ENCODE measurements at places on chromosomes 4 and X.

DNA sequence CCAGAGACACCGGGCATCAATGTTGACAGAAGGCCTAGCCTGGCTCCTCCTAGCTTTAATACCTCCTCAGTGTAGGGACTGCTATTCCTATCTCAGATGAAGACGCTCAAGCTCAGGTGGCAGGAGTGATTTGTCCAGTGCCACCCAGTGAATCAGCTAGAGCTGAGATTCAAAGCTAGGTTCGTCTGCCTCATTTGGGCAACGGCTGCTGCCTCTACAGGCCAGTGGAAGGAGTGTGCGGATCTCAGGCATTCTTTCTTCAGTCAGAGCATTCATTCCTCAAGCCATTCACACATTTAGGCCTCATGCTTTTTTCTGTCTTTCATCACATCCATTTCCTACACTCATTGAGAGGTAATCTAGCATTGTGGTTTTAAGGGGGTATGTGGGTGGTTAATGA lies 7.3 kb downstream of the TSR2 start:
- DNase-seq = no peak

GRCh38 chr4:113060853-113061252 lies 11.4 kb downstream of the ANK2 start:
- DNase-seq = no peak

- no peak for DNase-seq
Measured at GRCh38 chr4:113181289-113182007, 132.0 kb downstream of the ANK2 start.

GRCh38 chr4:10535912-10536311 lies 78.7 kb upstream of the ZNF518B start:
- DNase-seq = no peak

DNA sequence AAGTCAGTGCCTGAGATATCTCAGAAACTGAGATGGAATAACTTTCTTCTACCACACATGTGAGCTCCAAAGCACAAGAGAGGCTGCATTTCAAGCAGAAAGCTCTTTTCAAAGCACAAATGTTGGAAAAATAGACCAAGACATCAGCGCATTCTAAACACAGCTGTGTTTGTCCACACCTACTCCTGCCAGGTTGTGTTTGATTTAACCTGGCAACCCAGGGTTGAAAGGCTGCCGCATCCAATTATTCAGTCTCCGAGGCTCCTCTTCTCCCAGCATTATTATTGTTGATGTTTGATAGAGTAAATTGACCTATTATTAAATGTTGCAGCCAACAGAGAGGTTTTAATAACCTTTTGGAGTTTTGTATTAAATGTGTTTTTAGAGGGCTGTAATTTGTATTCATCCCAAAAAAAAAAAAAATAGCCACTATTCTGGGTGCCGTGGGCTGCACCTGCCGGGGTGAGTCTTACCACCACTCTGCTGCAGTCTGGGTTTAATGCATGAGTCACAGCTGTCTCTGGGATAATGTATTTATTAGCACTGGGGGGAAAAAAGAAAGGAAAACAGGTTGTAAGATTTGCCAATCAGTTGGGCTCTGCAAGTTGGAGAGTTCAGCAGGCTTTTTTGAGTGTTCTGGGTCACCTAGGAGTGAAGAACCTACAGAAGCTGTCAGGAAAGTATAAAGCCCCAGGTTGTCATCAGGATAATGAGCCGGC lies 105.2 kb upstream of the NOCT start:
- DNase-seq = no peak

- DNase-seq = no peak
Measured at GRCh38 chrX:123830309-123830708, 29.5 kb upstream of the XIAP start.

DNA sequence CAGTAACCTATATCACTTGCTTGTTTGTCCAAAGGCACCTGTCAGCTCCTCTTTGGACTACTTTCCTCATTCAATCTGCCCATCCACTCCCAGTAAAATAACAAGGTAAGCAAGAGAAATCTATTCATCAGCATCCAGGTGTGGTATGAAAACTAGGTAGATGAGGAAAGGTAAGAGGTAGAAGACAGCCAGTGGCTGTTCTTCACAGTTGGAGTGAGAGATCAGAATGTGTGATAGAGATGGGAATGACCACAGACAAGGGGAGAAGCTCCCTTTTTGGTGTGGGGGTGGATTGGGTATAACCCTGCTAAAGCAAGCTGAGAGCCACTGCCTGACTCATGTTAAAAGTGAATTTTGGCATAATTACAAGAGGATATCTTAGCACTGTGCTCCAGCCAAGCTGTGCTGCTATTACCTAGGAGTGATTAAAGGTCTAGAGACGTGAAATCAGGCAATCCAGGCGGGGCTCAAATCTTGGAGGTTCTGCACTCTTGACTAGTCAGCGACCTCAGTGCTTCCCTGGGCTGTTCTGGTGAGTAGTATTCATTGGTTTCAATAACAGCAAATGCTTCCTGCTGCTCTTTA lies 28.1 kb upstream of the RASL11B start:
- no peak for DNase-seq

DNA sequence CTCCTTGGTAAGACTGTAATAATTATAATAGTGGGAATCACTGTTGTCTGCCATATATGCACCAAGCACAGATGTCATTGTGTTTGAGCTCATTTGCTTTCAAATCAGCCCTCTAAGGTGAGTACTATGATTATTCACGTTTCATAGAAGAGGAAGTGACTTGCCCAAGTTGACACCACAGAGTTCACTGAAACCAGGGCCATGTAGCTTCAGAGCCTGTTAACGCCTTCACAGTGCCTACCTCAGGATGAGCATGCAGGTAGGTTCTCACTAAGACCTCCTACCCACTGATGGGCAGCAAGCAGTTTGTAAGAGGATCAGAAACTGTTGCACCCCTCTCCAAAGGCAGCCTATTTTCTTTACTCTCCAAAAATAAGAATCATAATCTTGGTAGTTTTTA lies 27.4 kb downstream of the TMPRSS11A start:
- DNase-seq = no peak

GRCh38 chr4:32423267-32423666 lies 1703.1 kb downstream of the PCDH7 start:
- no peak for DNase-seq

GRCh38 chrX:136768469-136769084 lies 12.2 kb downstream of the ARHGEF6 start:
- no peak for DNase-seq

DNA sequence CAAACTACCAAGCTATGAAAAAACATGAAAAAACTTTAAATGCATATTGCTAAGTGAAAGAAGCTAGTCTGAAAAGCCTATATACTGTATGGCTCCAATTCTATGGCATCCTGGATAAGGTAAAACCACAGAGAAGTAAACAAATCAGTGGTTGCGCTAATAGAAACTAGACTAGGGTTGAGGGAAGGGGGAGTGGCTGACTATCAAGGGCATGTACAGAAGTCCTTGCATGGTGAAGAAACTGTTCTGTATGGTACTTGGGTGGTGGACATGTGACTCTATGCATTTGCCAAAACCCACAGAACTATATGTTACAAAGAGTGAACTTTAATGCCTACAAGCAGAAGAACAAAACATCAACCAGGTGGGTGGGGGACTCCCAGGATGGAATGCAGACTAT lies 96.8 kb downstream of the MTMR1 start:
- no peak for DNase-seq

DNA sequence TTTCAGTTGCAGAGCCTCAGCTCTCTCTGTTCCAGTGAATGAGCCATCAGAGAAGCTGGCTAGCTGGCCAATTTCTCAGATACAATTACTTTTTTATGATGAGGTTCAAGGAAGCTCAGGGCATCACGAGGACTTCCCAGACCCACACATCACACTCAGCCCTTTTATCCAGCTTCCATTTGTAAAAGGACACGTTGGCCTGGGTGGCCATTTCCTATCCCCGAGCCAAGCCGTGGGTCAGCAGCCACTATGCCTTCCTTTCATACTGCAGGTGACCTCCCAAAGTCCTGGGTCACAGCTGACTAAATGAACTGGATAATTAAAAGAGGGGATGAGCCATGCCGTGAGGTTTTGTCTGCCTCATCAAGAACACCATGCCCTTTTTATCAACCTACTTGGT lies 236.9 kb upstream of the PPARGC1A start:
- no peak for DNase-seq

GRCh38 chr4:73221734-73222133 lies 36.9 kb downstream of the ANKRD17 start:
- DNase-seq = no peak

- no peak for DNase-seq
Measured at GRCh38 chr4:136873555-136873954, 658.7 kb downstream of the PCDH18 start.

DNA sequence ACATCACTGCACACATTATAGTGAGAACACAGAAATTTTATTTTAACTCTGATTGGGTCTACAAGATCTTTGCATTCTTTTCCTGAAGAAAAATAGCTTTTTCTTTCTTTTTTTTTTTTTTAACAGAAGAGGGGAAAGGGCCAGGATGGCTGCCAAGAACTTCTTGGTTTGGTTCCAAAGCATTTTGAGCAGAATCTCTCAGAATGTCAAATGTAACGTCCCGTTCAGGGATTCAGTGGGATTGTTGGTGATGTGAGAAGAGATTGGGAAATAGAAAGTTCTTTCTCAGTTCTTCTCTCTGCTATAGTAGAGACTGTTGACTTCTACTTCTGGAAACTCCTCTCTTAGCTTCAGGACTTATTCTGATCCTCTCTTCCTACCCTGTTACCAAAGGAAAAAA lies 70.9 kb upstream of the CBR4 start:
- DNase-seq = no peak

DNA sequence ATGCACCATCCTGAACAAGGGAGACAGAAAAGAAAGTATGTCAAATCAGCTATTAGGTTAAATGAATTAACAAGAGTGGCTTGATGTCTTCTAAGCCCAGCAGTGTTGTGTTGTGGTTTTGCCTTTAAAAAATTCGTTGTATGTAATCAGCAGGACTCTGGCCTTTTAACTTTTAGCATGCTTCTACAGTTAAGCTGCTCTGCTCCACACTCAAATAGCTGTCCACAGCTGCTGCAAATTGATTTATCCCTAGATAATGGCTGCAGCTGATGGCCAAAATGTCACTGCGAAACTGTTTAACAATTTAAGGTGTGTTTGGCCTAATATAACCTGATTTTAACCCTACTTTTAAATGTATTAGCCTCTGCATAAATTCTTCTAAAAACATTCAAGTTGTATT lies 85.8 kb downstream of the CXXC4 start:
- no peak for DNase-seq

DNA sequence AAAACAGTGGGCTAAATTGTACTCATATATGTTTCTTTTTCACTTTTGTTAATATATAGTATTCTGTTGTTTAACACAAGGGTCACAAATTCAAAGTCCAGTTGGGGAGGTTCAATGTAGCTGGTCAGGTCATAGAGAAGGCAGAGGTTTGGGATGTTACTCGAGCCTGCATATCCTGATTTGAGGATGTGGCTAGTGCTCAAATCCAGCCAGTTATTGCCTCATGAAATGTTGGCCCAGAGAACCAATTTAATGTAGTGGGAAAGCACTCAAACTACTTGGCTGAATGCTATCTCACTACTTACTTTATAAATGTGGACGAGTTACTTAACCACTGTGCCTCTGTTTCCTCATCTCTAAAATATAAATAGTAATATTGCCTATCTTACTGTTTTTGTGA lies 12.5 kb downstream of the USO1 start:
- DNase-seq = no peak

DNA sequence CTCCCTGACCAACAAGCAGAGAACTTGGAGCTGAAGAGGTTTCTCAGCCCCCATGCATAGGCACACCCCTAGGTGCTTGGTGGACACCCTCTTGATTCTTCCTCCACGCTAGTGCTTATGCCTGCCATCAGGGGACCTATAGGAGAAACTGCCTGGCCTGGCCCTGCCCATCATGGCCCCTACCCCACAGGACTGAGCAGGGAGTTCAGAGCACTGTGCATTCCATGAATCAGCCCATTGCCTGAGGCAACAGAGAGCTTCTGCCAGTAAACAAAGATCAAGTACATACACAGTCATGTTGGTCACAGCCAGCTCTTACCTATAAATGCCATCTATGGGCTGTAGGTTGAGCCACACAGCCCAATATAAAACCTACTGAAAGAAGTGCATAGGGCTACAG lies 99.1 kb upstream of the EDNRA start:
- DNase-seq = no peak

DNA sequence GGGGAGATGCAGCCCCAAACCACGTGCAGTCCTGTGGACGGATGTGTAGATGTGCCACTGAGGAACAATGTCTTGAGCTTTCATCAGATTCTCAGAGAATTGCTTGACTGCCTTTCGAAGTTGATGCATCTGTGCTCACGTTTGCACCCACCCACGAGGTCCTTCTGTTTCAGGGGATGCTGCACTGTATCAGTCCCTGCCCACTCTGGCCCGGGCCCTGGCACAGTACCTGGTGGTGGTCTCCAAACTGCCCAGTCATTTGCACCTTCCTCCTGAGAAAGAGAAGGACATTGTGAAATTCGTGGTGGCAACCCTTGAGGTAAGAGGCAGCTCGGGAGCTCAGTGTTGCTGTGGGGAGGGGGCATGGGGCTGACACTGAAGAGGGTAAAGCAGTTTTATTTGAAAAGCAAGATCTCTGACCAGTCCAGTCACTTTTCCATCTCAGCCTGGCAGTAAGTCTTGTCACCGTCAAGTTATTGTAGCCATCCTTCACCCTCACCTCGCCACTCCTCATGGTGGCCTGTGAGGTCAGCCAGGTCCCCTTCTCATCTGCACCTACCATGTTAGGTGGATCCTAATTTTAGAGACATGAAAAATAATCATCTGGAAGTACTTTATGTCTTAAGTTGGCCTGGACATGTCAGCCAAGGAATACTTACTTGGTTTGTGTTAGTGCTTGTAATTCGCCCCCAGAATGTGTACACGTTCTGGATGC lies 36.4 kb upstream of the MSANTD1 start:
- no peak for DNase-seq

DNA sequence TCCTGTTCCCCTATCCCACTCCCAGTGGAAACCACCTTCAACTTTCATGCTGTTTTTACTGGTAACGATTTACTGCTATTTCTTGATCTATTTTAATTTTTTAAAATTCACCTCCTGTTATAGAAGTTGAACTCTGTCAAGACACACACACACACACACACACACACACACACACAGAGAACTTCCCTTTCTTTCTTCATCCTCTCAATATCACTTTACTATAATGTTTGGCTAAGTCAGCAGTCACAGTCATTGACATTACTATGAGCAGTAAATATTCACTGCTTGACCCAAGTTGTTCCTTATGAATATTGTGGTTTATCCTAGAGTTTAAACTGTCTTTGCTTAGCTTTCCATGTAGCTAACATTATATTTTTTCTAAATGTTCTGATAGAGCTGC lies 24.0 kb upstream of the SGMS2 start:
- no peak for DNase-seq

DNA sequence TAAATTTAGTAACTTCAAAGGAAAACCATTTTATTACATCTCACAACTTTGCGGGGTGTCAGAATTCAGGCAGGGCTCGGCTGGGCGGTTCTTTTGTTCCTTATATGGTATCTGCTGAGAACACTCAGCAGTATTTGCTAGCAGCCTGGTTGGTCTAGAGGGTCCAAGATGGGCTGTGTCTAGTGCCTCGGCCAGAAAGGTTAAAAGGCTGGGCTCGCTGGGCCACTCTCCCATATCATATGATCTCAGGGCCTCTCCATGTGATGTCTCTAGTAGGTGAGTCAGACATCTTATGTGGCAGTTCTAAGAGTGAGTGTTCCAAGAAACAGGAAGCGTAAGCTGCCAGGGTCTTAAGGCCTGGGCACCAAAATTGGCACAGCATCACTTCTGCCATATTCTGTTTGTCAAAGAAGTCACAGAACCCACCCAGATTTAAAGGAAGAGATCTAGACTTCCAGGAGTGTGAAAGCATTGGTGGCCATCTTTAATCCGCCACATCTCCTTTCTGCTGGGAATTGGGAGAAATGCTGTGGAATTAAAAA lies 100.9 kb upstream of the ATP6AP2 start:
- DNase-seq = no peak

Measured in activated T-cell treated with anti-CD3 and anti-CD28 coated beads for 1 hour (primary cell).